ENCODE measurements at places on chromosomes 5 and 9.

GRCh38 chr9:121038362-121038761, 11.7 kb downstream of the C5 start:
- no peak for DNase-seq

- DNase-seq = no peak
Measured at GRCh38 chr5:164581889-164582288, 1076.5 kb downstream of the MAT2B start.

DNA sequence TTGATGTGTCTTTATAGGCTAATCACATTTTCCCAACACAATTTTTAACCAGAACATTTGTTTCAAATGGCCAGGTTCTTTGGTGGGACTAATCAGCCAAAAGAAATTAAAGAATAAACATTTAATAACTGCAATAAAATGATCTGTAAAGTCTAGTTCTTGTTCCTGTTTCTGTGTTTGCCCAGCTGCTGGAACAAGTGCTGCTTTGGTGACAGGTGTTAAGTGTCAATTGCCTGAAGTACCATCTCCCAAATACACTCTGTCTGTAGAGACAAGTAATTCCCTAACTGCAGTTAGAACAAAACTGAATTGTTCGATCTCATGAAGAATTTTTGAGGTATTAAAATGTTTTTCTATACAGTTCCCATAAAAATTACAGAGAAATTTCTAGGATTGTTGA, 402.3 kb upstream of the CHD1 start:
- no peak for DNase-seq

- DNase-seq = no peak
Measured at GRCh38 chr5:33491941-33492340, 51.2 kb downstream of the TARS1 start.

DNA sequence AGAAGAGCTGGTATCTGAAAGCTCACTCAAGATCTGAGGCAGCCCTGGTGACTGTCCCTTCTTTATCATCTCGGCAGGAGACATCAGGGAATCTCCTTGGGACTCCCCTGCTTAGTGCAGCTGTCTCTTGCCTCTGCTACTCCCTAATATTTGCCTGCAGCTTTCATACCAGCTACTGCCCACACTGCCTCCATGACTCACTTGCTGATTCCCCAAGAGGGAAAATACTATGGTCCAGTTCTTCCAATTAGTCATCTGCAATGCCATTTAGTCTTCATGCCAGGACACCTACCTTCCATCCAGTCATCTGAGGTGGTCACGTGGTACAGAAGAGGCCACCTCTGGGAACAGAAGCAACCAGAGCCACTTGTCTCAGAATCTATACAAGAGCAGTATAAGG, 270.8 kb downstream of the NTRK2 start:
- DNase-seq = no peak

- DNase-seq = no peak
Measured at GRCh38 chr9:126852086-126852688, 8.3 kb upstream of the ZBTB34 start.

DNA sequence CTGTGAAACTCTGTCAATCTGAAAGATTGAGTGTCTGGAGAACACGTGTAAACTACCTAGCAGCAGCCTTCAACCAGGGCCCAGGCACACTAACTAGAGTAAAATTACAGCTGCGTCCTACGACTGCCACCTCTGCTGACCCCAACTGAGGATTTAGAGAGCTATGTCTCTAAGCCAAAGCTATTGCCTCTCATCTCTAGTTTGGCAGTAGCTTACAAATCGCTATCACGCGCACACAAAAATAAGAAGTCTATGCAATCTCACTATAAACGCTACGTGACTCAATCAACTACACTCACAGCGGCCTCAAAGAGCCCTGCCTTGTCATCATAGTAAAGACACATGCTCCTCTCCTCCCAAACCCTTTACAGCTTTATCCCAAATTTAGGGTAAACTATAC, 8.7 kb downstream of the PPP6C start:
- no peak for DNase-seq

- DNase-seq = no peak
Measured at GRCh38 chr5:180691046-180691445, 41.6 kb upstream of the FLT4 start.

- DNase-seq = peak; percentile 17
Measured at GRCh38 chr5:154141745-154142221, 48.8 kb upstream of the GALNT10 start.

GRCh38 chr5:174725261-174725990, 1.0 kb downstream of the MSX2 start:
- DNase-seq = no peak

- peak; percentile 99 for DNase-seq
Measured at GRCh38 chr9:136527721-136528710, 17.8 kb downstream of the NOTCH1 start.

DNA sequence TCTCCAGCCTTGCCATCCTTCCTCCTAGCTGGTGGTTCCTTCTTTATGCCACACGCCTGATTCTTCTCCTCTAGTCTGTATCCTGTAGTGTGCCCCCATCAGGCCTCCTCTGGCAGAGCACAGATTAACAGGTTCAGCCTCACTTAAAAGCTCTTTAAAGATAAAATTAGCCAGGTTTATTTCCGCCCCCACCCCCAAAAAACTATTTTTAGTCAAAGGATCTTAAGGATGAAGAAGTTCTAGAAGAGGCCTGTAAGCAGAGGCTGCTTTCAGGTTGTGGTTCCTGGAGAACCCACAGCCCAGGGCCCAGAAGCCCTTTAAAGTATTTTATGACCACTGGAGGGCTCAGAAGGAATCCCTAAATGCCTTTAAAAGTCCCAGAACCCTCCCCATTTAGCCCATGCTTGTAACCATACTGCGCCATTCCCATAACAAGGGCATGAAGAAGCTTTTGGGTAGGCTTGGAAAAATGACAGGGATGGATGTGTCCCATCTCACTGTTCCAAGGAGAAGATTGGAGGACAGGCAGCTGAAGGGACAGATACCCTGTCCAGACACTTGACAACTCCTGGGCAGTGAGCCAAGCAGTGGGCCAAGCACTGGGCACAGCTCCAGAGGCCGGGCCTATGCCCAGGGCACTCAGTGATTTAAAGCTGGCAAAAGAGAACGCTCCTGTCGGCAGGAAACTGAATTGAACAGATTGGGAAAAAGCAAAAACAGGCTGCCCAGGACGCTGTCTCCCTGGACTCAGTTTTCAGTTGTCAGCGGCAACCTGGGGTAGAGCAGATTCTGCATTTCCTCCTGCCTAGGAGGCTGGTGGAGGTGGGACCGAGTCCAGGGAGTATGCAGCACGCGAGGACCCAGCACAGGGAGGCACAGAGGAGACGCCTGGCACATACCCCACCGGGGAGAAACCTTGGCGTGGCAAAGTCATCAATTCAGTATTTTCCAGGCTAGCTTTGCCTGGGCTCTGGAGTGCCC, 106.3 kb upstream of the SSBP2 start:
- DNase-seq = no peak

- DNase-seq = no peak
Measured at GRCh38 chr9:131237291-131237690, 39.0 kb downstream of the FAM78A start.

DNA sequence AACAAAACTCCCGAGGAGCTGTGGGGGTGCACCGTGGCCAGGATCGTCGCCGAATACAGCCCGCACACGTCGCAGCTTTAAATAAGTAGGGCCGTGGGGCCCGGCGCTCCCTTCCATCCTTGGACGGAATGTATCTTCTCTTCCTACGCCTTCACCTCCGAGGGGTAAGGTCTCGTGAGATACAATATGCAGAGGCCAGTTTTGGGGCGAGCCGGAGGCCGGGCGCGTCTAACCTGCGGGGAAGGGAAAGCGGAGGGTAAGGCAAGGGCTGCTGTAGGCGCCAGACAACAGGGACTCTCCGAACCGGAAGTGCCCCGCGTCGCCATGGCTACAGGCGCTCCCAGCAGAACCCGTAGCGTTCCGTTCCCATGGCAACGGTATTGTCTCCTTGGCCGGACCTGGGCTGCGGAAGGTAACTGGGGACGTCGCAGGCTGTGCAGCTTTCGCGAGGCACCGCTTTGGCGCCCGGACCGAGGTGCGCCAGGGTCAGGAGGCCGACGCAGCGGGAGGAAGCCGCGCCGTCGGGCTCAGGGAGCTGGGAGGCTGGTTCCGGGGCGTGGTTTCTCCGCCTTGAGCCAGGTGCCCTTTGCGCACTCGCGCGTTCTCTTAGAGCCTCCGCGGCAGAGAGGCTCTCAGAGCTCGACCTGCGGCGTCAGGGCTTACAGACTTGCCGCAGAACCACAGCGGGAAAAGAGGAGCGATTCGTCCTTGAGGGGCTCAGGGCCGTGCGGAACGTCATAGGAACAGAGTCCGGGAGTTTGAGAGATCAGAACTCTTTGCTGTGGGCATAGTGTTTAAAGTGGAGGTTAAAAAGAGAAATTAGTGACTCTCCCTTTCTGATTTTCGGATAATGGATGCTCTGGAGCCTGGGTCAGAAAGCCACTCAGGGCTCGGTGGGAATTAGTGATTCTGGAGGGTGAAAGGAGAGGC, at the start of gene TTC23L:
Gene TTC23L, plus strand, starts transcription at position 380 of the 930 bp plus-strand sequence. CDS start 1,508 bp downstream, outside the sequence.
- peak; percentile 92 for DNase-seq

DNA sequence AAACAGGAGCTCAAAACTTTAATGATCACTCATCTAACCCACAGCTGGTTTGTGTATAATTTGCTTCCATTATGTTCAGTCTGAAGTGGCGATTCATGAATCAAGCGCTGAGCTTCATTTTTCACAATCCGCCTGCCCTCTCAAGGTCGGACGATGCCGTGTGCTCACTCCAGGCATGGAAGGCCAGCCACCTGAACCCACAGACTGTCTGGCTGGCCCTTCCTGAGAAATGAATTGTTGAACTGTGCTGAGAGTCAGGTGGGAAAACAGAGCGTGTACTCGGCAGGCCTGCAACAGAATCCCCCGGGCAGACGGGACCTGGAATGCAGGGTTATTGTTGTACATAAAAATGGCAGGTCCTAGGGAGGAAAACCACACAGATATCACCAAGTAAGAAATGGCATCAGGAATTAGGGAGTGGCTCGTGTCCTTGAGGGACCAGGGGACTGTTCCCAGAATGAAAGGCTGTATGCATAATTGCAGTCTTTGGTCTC, 375.7 kb downstream of the IRX2 start:
- no peak for DNase-seq

DNA sequence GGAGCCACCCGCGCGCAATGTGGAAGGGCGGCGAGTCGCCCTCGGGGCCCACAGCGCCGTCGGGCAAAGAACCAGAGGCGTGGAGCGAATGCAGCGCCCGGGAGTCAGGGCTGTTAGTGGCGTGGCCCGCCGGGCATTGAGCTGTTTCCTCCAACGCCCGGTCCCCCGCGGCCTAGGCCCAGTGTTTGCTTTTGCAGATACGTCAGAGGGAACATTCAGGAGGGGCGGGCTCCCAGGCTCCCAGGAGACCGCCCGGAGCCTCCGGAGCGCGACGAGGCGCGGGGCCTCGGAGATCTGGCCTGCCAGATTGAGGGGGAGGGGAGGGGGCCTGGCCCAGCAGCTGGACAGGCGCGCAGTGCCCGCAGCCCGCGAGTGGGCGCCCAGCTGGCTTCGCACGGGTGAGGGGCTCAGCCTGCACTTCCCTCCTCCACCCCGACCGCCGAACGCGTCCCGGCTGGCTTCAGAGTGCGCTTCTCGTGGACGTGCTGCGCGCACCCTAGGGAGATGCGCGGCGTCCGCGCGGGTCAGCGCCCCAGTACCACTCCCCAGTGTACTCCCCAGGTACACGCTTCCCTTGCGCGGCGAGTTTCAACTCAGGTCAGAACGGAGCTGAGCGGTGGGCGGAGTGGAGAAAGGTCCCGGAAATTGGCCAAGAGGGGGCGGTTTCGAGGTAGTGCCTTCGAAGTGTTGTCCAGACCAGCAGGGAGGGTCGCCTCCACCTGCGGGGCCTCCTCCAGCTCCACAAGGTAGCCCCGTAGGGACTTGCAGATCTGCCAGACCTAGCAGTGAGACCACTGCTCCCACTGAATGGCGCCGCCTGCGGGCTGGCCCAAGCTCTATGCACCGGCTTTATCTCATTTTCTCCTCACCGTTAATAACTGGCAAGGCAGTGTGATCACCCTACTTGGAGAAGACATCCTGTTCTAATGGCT, 130.4 kb downstream of the TMEM174 start:
- DNase-seq = no peak

- no peak for DNase-seq
Measured at GRCh38 chr5:102670224-102670836, 84.8 kb upstream of the PAM start.

GRCh38 chr9:354453-354852, 139.8 kb downstream of the DOCK8 start:
- peak; percentile 62 for DNase-seq

DNA sequence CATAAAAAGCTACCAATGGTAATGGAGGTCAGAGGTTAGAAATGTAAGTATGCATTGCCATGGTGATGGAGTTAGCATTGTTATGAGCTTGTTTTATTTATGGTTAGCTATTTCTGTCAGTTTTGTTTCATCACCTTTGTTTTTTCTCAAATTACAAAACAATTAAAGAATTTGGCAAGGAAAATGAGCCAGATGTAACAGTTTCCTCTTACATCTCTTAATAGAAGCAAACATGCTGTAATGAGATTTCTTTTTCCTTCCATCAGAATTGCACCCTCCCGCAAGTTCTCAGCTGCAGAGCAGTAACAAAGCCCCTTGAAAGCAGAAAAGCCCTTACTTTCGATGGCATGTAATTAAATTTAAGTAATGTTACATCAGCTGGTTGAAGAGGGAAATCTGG, 233.0 kb downstream of the SGCD start:
- no peak for DNase-seq

DNA sequence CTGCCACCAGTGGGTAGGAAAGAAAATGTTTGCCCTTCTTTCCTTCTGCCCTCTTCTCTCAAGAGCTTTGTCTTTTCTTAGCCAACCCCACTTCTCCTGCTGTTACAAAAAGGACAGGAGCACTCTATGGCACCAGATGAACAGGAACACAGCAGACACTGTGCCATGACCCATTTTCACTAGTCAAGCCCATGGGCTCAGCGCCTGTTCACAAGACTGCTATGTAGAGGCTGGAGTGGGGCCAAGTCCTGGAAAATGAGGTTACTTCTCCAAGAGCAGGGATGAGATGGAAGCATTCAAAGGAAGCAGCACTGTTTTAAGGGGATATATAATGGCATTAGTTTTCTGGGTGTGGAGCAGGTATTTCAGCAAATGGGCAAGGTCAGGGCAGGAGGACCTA, 46.8 kb upstream of the GRAMD2B start:
- no peak for DNase-seq

DNA sequence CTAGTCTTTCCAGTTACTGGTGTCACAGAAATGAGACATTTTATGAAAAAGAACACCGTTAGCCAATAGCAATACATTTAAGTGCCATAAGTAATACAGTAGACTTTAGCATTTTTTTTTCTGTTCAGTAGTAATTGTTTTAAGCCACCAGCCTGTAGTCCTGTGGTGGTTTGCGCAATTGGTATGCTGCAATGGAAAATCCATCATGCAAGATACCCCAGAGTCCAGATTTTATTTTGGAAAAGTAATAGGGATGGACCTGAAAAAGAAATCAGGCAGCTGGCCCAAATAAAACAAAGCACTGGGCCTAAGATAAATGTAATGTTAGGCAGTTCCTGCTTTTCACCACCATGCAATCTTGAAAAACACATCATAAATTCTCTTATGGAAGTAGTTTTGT, 94.6 kb upstream of the RASGRF2 start:
- DNase-seq = no peak

- DNase-seq = peak; percentile 43
Measured at GRCh38 chr9:96413302-96414221, 4.6 kb downstream of the ZNF367 start.
